ENCODE measurements at places on chromosomes 11 and 22.

DNA sequence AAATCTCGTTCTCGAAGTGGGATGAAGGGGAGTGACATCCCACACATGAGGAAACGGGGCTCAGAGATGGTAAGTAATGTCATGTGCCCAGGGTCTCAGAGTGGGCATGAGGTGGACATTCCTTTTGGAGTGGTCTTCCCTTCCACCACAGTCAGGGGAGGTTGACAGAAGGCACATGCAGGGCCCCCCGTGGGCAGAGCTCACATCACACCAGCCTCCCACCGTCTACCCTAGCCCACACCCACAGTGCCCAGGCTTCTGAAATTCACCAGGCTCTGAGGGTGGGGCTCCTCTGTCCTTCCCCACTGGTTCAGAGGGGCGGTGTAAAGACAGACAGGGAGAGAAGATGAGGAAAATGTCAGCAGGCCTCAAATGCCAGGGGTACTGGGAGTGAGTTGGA is 41.1 kb upstream of the TIMP3 start:
- no peak for DNase-seq

- no peak for DNase-seq
These were observed 19.7 kb downstream of the ALX4 start for GRCh38 chr11:44290208-44290607.

DNA sequence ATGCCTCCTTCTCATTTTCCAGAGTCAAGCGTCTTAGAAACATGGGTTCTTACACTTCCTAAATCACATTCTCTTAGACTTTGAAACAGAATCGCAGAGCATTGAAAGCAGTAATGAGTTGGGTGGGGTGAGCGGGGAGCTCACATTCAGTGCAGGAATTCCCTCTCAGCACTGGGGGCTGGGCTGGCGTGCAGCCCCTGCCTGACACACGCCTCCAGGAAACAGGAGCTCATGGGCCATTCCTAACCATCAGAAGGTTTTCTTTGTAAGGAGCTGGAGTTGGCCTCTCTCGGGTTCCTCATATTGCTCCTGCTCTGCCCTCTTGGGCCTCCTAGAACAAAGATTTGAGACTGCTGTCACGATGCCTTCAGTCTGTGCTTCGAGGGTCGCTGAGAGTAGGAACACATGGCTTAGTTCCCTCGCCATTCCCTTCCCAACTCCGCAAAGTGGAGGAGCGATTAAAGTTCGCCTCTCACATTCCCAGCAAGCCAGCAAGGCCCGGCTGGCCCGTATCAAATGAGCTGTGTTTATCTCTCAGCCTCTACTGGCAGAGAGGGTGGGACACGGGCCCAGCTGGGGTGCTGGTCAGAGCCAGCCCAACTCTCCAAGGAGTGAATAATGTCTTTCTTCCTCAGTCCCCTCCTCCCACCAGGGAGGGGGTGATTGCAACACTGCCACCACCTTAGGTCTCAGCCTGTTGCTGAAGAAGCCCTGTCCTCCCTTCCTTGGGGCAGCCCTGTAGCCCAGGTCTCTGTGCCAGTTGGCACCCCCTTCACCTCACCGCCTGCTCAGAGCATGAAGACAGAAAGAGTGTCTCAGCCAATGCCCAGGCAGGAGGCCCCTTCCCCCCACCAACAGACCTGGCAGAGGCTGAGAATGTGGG is 10.4 kb downstream of the CHRDL2 start:
- no peak for DNase-seq

- no peak for DNase-seq
These were observed 20.5 kb upstream of the PARVB start for GRCh38 chr22:44003405-44004103.

DNA sequence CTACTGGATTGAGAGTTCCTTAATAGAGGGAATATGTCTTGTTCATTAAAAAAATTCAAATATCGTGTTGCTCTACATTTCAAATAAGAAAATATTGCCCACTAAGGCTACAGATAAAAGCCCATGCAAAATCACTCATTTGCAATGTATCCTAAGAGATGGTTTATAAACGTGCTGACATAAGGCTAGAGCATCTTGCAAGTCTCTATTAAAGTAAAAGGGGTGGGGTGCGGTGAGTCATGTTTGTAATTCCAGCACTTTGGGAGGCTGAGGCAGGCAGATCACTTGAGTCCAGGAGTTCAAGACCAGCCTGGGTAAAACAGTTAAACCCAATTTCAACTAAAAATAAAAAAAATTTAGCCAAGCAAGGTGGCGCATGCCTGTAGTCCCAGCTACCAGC is 70.3 kb downstream of the PGR start:
- DNase-seq = no peak

DNA sequence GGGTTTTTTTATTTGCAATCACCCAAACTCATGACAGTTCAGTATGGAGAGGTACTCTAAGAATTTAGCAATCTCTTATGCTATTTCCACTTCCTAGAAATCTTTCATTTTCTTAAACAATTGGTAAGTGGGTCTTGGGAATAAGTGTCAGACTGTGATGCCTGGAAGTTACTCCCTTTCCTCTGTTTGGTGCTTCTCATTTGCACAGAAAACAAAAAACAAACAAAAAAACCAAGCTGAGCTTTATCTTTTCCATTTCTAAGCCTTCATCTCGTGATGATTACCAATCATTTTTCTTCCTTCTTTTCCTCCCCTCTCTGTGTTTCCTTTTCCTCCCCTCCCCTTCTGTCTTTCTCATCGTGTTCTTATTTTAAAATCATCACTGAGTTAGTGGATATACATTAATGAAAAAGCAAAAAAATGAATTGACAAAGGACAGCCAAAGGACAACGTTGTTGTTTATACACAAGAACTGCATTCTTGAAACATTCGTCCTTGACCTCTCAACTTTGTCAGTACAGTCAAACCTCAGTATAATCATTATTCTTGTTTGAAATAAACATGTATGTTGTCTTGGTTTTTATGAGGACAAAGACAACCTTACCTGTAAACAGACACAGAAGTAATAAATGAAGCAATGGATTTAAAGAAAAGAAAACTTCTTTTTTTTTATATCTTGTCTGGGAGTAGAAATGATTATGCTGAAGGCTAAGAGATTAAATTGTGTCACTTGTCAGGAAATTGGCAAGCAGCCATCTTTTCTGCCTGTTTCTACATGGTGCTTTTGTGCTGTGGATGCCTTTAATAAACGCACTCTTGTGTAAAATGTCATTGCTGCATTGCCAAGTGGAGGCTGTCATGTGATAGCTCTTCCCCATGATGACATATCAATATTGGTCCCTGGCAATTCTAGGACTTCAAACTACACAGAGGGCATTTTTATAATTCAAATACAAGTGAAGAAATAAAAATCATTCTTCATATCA is 803.2 kb upstream of the CCDC90B start:
- DNase-seq = no peak

GRCh38 chr11:75931124-75931523 is 116.1 kb downstream of the UVRAG start:
- no peak for DNase-seq

DNA sequence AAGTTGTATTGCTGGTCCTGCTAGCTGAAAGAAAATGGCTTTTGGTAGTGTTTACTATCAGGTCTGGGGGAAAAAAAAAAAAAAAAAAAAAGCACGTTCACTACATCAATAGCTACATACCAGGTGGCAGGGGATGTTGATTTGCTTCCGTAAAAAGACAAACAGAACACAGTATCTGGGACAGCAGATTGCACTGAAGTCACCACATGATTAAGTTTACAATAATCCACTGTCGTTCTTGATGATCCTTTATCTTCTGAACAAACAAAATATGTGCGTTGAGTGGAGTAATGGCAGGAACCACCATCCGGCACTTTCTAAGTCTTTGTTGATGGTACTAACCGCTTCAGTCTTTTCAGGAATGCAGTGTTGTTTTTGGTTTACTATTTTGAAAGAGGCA is 48.7 kb downstream of the DDX6 start:
- no peak for DNase-seq

DNA sequence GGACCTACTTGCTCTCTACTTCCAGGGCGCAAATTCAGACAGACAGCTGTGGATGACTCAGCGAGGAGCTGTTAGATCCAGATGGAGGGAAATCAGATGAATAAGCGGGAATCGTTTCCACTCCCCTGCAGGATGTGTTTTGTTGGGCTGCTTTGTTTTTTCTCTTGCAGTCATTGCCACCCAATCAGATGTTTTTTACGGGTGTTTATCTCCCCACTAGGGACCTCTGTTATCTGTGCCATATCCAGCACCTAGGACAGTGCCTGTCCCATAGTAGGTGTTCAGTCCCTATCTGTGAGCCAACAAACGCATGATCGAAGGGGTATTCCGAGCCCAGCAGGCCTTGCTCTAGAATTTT is 51.1 kb upstream of the PARVG start:
- no peak for DNase-seq

DNA sequence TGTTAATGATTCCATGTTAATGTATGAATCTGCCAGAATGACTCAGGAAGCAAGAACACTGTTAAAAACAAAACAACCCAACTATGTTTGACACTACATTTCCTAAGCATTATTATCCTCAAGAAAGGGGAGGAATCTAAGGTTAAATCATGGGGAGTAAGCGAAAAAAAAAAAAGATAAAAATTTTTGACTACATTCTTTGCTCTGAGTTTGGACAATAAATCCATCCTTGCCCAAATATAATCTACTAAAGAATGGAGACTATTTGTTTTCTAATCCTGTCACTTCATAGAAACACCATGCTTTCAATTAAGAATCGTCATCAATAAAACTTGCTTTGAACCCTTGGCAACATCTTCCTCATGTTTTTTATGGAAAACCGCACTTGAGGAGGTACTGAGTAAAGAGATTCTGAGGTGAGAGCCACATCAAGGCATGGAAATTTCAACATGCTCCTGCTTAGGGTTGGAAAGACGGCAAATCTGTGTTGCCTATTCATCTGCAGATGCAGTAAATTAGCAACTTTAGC is 9.7 kb downstream of the MAML2 start:
- DNase-seq = no peak

GRCh38 chr11:102623998-102624397 is 1.1 kb downstream of the MMP20 start:
- no peak for DNase-seq

DNA sequence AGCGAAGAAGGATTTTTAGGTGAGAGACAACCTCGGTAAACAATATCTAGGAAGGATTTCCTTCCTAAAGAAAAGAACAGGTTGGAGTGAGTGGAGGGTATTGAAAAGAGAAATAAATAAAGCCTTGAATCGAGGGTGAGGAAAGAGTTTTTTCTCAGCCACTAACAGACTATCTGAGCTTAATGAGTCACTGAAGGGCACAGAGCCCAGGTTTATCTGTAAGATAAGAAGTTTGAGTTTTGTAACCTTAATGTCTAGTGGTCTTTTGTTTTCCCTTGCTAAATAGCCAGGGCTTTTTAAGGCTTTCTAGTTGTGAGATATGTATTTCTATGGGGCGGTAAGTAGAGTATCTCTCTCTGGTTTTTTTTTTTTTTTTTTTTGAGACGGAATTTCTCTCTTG is 394.5 kb upstream of the KIRREL3 start:
- no peak for DNase-seq

DNA sequence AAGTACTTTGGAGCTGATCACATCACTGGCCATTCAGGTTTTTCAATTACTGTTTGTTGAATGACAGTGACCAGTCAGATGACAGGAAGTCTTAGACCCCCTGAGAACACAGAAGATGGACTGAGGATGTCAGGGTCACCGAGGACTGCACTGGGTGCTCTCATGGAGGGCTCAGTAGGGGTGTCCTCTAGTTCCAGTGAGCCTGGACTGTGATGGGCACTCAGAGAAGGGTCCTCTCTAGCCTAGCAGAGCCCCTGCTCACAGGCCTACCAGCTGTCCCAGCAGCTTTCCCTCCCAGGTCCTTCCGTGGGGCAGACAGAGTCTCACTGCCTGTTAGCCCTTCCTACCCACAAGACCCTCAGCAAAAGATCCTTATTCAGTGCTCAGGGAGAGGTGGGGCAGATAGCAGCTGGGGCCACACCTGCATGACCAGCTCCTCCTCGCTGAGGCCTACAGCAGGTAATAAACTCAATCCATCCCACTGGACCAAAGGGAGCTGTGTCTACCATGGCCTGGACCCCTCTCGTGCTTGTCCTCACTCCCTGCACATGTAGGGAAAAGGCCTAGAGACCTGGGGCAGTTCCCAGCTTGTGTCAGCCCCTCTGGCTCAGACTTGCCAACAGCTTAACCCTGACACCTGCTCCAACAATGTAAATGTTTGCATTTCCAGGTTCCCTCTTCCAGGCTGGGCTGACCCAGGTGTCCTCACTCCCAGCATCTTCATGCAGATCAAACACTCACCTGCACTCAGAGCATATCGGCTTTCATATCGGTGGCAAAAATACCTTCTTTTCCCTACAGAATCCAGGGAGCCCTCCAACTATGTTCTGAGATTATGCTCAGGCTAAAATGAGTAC is 25.2 kb upstream of the VPREB1 start:
- no peak for DNase-seq

DNA sequence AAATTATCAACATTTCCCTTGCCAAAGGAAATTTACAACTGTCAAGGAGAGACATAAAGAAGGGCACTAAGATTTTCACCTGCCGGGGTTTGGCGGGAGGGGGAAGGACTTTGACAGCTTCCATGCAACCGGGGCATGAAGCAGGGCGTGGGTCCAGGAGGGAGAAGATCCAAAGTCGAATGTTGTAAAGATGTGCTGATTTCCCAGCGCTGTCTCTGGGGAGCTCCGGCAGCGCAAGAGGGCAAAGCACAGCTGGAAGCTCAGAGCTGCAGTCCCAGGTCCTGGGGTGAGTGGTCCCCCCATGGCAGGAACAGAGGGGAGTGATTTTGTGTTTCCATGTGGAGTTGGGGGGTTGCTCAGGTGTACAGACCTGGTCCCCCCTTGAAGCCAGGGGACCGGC is at the start of gene MS4A10:
Gene MS4A10, plus strand, starts transcription at position 198 of the 400 bp plus-strand sequence. CDS start 5,003 bp downstream, outside the sequence.
- no peak for DNase-seq

DNA sequence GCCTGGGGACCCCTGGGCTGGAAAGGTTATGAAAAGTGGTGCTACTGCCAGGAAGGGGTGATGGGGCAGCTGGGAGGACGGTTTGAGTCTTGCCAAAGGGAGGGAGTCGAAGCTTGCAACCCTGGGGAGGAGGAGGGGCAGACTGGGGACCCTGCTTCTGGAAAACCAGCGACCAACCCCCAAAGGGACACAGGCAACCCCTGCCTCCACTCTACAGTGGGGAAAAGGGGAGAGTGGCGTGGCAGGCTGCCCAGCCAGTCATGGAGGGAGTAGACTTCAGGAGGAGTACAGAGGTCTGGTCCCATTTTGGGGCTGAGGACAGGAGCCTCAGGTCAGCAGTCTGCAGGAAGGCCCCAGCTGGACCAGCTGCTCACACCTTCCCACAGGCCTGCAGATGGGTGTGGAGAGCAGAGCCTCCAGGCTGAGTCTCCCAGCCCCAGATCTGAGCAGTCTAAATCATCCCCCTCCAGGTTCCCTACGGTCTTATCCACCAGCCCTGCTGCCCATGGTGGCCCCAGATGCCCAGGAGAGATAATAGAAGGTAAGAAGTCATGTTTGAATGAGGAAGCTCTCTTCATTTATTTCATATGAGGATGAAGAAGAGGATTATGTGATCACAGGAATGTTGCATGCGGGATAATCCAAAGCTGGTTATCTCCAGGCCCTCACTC is 3.3 kb downstream of the DDT start:
- DNase-seq = no peak

- no peak for DNase-seq
These were observed 583 bp downstream of the TNNI2 start for GRCh38 chr11:1839204-1839923.

GRCh38 chr11:67382276-67383136 is 9.1 kb upstream of the CLCF1 start:
- peak; percentile 79 for DNase-seq

- DNase-seq = no peak
These were observed 222.5 kb downstream of the MN1 start for GRCh38 chr22:27578937-27579617.

- no peak for DNase-seq
These were observed 89.4 kb downstream of the LDLRAD3 start for GRCh38 chr11:36033082-36033751.

Data from T-helper 2 cell (primary cell).